Activated naive CD8-positive, alpha-beta T cell treated with anti-CD3 and anti-CD28 coated beads for 36 hours (primary cell): ENCODE measurements at places on chromosomes 1 and 21.

GRCh38 chr1:86965012-86965826 is 50.8 kb downstream of the HS2ST1 start:
- DNase-seq, result no peak

DNA sequence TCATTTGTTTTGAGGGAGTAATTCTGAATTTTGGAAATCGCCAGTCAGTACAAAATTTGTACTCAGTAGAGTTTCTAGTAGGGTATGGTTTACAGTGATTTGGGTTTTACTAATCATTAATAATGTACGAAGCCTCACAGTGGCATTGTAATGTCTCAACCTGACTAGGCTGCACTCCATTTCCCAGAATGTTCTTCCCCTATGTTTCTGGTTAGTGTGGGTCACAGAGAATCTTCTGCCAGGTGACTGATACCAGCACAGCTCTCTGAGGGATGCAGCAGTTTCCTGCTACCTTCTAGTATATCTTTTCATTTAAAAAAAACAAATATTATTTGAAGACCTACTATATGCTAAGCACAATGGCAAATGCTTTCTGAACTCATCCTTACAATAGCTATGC is 112.9 kb downstream of the PTPN14 start:
- no peak for DNase-seq

GRCh38 chr1:92752719-92753118 is 32.2 kb downstream of the EVI5 start:
- DNase-seq, result no peak

DNA sequence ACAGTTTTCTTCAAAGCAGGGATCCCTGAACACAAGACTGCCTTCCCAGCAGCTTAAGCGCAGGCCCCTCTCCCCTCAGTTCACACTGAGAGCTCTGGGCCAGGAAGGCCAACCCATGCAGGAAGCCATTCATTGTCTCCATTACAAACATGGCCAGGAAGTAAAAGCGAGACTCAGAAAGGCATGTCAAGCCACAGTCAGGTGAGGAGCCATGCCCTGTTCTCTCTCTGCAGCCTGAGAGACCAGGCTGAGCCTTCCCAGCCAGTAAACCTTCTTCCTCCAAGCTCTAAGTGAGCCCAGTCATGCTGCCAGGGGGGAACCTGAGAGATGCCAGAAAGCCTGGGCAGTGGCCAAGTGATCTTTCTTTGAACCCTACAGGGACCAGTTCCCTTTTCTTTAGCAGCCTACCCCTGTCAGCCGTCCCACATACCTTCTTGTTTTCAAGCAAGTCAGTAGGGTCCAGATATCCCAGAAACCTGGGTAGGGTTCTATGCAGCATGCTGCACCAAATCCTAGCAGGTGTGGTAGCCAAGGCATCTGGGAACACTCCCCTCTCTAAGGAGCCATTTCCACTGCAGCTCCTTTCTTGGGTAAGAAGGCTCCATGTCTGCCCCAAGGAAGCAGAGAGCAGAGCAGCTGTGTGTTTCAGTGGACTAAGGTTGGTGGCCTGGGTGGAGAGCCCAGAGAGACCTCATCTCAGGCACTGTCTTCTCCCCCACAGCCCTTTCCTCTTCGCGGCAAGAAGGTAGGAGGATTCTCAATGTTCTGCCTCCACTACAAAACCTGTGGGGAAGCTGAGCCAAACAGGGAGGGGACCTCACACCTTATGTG is 977 bp downstream of the TRAF3IP3 start:
- DNase-seq, result peak; percentile 41

GRCh38 chr1:225996946-225997545 is 2.1 kb downstream of the SDE2 start:
- no peak for DNase-seq

GRCh38 chr1:100506217-100506616 is 31.7 kb upstream of the GPR88 start:
- no peak for DNase-seq

GRCh38 chr1:46300673-46301405 is 2.6 kb downstream of the LRRC41 start:
- no peak for DNase-seq

DNA sequence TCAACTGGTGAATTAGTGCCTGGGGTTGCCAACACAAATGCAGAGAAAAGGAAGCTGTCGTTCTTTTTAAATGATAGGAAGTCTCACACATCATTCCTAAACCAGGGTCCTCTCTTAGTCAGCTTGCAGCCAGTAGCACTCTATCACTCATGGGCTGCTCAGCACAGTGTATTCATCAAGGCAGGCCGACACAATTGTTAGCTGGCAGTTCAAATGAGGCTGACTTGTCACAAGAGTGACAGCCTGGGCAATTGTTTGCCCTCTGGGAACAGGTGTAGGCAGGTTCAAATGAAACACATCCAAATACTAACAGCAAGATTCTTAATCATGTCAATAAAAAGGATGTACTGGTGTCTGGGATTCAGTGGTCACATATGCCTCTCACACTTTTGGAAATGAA is 76.9 kb downstream of the ERICH3 start:
- DNase-seq, result no peak

- no peak for DNase-seq
Measured at GRCh38 chr21:31449921-31450535, 106.0 kb upstream of the TIAM1 start.

DNA sequence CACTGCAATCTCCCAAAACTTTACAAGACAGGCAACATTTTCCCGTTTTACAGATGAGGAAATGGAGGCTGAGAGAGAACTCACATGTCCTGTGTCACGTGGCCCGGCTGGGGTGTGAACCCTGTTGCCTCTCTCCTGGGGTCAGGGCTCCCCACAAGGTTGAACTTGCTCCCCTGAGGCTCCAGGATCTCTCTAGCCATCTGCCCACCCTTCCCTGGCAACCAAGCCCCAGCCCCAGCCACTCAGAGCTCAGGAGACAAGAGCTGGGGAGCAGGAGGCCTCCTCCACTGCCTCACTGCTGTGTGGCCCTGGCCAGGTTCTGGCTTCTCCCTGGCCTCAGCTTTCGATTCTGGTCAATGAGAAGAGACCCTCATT is 11.8 kb downstream of the LAPTM5 start:
- no peak for DNase-seq

DNA sequence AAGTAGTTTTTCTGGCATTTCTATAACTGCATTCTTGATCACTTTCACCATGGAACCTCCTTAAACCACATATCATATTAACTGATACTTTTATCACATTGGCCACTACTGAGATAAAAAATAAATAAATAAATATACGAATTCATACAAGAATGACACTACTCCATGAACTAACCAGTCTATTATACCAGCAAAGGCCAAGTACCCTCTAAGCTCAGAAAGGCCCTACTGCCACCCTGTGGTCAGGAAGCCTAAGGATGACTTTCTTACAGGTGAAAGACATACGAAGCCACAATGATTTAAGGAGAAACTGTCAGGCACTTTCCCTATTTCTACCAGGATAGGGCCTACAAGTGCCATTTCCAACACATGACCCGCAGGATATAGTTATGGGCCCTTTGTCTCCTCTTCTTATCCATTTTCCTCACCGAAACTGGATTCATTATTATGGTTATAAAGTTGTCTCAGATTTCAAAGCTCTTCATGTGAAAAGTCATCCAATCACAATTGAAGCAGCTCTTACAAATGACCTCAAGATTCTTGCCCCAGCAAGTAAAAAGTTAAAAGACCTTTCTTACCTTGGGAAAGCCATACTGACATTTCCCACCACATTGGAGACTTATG is 23.9 kb downstream of the DNAJC8 start:
- DNase-seq, result peak; percentile 31

DNA sequence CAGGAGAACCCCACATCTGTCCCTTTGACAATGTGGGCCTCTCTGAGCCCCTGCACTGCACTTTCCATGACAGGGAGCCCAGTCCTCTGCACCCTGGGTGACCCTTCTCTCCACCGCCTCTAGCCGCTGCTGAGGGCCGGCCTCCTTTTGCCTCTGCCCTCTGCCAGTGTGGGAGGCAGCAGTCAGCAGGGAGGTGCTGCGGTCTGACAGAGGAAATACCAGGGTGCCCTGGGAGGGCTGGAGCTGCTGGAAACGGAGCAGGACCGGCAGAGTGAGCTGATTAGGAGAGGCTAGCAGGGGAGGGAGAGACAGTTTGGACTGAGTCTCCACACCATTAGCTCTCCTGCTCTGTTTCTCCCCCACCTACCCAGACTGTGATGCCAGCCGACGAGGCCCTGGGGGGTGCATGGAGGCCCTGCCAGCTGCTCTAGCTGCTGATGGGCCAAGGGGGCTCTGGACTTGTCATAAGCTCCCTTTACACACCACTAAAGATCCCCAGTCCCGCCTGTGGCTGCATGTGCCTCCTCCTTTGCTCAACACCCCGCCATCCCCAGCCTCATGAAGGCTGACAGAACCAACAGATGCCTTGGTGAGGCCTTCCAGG is 171.1 kb upstream of the KLHDC7A start:
- DNase-seq, result no peak

DNA sequence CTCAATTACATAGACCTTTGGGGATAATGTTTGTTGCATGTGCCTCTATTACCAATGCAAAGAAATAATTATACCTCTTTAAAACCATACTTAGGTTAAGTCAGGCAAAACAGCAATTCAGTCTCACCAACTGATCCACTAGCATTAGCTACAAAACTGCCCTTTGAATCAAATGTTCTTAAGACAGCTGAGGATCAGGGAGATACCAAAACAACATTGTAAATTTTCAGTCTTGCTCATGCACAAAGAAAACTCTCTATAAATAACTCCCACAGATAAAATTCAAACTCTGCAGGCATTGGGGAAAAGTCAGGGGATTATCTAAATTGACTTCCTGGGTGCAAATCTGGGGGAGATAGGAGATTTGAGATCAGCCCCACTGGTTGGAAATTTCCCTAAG is 100.9 kb upstream of the DPT start:
- DNase-seq, result no peak

- peak; percentile 37 for DNase-seq
Measured at GRCh38 chr1:234781241-234782065, 171.5 kb upstream of the IRF2BP2 start.

DNA sequence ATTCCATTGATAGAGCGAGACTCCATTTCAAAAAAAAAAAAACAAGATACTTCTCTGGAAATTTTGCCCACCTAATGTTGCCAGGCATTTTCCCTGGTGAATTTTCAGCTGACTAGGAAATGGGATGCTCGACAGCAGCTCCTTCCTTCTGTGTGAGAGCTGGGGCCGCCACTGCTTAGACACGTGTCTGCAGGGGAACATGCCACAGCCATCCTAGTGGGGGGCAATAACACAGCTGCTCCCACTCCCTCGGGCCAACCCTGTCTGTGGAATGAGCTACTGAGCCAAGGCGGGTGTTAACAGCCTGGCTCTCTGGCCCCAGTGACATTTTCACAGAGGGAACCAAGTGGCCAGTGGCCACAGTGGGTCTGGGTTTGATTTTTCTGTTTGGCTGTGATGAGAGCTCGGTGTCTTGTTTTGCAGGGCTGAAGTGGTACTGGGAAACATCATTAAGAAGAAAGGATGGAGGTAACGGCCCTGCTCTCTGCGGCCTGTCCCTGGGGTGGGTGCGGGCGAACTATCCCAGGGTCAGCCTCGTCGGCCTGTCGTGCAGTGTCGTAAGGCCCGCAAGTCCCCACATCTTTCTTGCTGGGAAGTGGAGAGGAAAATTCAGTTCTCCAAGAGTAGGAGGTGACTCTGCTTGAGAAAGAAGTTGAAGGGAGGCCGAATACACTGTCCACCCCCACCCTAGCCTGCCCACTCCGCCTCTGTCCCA is 39.2 kb downstream of the KCNAB2 start:
- DNase-seq, result no peak

DNA sequence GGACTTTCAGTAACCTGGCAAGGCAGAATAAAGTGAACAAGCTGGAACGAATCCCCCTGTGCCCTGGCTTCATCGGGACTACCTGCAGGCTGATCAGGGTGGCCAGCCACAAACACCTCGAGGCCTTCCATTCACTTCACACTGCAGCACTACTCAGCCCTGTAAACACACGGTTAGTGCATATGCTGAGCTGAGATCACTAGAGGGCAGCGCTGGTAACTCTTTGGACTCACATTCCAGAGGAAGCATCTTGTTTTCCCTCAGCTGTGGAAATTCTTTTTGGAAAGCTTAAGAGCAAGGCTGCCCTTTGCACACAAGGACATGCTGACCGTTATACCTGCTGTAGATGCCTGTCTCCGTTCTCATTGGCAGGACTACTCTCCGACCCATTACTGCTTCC is 32.1 kb downstream of the PCSK9 start:
- no peak for DNase-seq

GRCh38 chr1:43878440-43878839 is 55.2 kb upstream of the ARTN start:
- DNase-seq, result no peak

DNA sequence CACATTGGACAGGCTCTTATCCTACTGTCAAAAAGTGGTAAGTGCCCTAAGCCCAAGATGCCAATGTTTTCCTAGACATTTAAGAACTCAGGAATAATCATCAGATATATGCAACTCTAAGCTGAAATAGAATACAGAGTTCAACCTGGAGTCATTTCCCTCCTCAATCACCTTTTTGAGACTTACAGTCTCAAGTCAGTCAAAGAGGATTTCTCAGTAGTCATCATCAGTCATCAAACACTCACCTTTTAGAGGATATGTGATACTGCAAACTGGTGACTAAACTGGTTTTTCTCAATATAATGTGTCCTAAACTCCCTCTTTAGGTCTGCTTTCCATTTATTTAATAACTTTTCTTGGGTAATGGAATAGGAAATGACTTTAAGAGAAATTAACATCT is 145.3 kb upstream of the ADAMTS5 start:
- DNase-seq, result no peak

- DNase-seq, result no peak
Measured at GRCh38 chr1:236204656-236205055, 62.3 kb downstream of the GPR137B start.

DNA sequence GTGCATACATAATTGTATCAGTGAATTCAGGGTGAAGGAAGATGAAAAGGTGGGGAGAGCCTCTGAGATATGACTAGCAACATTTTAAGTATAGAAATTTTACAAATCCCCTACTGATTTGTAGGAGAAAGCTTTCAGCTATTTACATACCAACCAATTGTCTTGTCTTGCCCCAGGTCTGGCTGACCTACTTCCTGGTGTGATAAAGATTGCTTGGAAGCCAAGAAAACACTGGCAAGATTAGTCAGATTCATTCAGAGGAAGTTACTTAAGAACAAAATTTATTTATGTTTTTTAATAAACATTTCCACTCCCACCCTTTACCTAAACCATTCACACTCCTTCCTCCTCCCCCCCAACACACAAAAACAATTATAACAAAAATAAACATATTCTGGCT is 17.5 kb downstream of the PTGS2 start:
- DNase-seq, result no peak

DNA sequence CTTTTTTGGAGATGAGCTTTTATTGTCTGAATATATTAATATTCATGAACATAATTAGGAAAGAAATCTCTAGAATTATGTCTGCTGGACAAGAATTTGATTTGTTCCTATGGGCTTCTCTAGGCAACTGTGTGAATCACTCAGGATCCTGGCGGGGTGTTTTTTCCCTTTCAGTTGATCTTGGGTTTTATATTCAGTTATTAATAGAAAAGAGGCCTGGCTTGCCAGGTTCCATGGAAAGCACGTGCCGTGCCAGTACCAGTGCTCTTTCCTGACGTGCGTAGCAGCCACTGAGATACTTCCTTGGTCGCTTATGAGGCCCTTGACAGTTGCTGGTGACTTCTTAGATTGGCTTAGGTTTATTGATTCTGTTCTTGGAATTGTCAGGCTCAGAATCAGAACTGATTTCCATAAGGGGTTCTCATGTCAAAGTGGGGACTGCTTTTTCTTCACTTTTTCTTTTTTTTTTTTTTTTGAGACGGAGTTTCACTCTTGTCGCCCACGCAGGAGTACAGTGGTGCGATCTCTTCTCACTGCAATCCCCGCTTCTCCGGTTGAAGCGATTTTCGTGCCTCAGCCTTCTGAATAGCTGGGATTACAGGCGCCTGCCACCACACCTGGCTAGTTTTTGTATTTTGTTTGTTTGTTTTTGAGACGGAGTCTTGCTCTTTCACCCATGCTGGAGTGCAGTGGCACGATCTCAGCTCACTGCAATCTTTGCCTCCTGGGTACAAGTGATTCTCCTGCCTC is 48.7 kb upstream of the KIF1B start:
- no peak for DNase-seq
